ENCODE measurements at places on chromosomes 2 and 18.

- DNase-seq: peak; percentile 30
Measured at GRCh38 chr18:27605107-27605834, 420.2 kb upstream of the CHST9 start.

DNA sequence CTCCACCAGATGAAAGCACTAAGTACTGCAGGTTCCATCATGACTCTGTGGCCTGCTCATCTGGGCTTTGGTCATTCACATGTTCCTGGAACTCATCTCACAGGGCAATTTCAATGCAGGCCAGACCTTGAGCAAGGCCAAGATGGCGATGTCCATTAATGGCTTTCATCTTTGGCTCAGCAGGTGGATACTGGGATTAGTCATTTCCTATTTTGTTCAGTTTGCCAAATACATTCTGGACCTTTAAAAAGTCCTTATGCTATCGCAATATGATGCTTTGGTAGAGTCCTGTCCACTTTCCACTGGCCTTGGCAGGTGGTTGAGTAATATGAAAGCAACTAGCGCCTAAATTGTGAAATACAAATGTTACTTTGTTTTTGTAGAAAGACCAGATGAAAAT is 170.1 kb upstream of the REV1 start:
- DNase-seq: no peak

- DNase-seq: no peak
Measured at GRCh38 chr2:9030190-9030589, 26.7 kb upstream of the MBOAT2 start.

GRCh38 chr2:161825429-161825828 is 201.2 kb downstream of the SLC4A10 start:
- DNase-seq: no peak

GRCh38 chr2:22694856-22695255 is 690.1 kb upstream of the KLHL29 start:
- no peak for DNase-seq

Measured in NCI-H446 (cell line).